ENCODE measurements at places on chromosomes 3 and 15. TPM values are rescaled to one million over a fixed set of nuclear protein-coding genes. Genes with fewer than 3 reads are reported as not detected.
A peak's percentile ranks its signal among the peaks of the same experiment; 100 is the strongest.

Gene XCR1
- total RNA-seq, result not detected

Gene CPNE4
- total RNA-seq, result 2.7 TPM

Gene BFSP2
- not detected for total RNA-seq

Gene FBXO40
- not detected for total RNA-seq

Gene FGD5
- 3.1 TPM for total RNA-seq

DNA sequence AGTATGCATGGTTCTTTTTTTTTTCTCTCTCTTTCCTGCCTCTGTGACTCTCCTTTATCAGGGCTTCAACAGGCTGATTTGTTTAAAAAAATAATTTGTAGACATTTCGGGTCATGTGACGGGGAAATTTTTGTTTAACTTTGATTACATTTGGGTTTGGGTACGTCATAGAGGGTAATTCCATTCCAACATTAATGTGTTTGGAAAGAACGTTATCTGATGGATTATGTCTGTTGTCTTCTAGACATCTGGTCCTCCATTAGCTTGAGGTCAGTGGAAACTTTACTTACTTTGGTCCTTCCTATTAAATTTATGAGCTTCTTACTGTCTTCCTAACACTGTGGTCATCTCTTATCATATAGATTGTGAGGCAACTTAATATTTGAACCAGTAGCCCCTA lies 80.9 kb downstream of the STT3B start:
- no peak for DNase-seq
- H3K36me3 ChIP-seq, result no peaks in the 10 kb centered on the region
- no peaks in the 10 kb centered on the region for H3K27me3 ChIP-seq
- no peak overlapping the region for H3K4me3 ChIP-seq

DNA sequence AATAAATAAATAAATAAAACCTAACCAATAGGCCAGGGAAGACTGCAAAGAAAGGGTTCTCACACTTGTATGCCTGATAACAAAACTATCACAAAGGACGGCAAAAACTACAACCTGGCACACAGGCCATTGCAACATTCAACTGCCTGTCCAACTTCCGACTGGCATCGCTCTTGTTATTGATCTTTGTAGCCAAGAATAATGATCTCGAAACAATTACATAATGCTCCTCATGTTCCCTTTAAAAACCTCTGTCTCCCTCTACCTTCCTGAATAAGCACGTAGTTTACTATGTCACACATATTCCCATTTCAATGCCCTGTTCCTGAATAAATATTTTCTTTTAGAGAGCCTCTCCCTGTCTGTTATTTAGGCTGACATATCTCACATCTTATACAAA lies 74.3 kb downstream of the B3GNT5 start:
- H3K4me1 ChIP-seq, result no peaks in the 10 kb centered on the region
- H3K4me3 ChIP-seq, result no peak overlapping the region
- H3K27me3 ChIP-seq, result no peaks in the 10 kb centered on the region

DNA sequence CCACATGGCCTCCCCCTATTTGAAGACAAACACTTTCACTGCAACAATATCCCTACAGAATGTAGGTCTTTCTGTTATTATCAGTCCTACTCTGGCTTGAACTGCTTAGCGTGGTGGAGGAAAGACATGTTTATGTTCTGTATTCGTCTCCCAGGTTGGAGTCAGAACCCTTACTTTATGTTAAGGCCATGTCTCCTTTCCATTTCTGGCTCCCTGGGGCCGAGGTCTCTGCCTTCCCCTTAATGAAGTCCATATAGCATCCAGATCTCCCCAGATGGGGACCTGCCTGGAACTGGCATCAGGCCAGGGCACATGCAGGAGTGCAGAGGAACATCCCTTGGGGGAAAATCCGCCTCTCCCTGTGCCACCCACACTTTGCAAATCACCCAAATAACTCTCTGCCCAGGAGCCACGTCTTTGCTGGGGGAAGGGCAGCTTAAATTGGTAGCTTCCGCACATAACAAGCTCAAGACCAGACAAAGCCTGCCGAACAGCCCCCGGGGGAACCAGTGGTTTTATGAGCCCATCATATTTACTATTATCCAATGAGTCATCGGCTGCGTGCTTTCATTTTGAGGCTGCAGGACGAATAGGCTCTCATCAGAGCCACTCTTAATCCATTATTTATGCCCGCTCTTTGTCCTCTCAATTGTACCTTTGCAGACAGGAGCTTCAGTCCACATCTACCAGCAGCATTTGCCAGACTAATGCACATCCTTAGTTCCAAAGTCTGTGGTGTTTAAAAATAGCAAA lies 237.0 kb downstream of the UACA start:
- H3K27me3 ChIP-seq, result peaks cover 3% of the 10 kb centered on the region
- peak overlapping the region; percentile 50 for H3K4me3 ChIP-seq
- DNase-seq, result peak; percentile 72
- peaks cover 46% of the 10 kb centered on the region for H3K4me1 ChIP-seq

DNA sequence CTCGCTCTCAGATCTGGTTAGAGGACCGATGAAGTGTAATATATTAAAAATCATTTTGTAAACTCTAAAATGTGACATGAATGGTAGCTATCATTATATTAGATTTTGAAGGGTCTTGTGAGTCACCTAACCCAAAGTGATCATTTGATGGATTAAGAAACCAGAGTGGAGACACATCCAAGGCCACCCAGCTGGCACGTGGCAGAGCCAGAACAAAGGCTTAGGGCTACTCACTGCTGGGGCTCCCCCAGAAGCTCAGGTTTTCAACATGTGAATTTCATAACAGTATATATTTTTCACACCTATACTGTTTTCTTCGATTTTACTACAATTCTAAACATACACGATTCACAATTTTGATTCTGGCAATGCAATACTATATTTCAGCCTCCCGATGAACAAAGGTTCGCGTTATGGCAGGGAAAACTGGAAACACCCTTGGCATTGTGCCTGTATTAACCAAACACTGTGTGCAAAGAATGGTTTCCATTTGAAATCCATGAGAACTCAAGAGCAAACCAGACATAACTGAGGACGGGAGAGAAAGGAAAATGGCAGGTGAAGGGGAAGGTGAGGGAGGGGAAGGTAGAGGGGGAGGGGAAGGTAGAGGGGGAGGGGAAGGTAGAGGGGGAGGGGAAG lies 88.9 kb downstream of the ADAMTS17 start:
- H3K36me3 ChIP-seq, result peaks cover 4% of the 10 kb centered on the region
- DNase-seq, result no peak
- H3K4me3 ChIP-seq, result no peak overlapping the region
- no peaks in the 10 kb centered on the region for H3K27me3 ChIP-seq

- H3K36me3 ChIP-seq, result no peaks in the 10 kb centered on the region
- H3K4me1 ChIP-seq, result peaks cover 28% of the 10 kb centered on the region
- peak overlapping the region; percentile 47 for H3K4me3 ChIP-seq
- H3K27me3 ChIP-seq, result peaks cover 10% of the 10 kb centered on the region
- H3K27ac ChIP-seq, result peak overlapping the region; percentile 57
- DNase-seq, result peak; percentile 28
These were observed 233.6 kb upstream of the CTDSPL start for GRCh38 chr3:37627951-37628620.

DNA sequence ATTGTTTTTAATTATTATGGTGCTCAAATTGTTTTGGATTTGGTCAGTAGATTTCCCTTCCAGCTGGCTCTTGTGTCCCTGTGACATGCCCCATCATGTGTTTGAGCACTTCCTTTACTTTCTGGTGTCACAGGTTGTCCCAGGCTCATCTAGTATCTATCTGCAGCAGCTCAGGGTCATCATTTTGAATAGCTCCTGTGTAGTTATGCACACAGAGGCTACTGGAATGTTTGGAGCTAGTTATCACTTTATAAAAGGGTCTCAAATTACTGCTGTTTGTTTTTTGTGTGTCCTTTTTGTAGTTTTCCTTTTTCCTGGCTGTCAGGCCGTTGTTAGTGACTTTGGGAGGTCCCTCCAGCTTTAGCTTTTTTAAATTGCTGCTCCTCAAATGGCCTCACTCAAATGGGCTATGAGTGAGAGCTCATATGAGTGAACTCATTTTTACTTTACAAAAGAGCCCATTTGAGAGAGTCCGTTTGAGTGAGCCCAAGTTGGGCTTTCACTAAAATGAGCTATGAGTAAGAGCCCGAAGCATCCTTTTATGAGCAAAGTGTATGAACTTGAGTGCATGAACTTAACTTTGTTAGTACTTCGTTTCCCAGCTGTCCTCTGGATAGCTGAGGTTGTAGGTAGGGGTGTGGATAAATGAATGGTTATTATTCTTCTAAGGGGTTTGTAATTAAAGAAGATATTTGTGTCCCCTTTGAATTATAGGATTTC lies 43.8 kb downstream of the SQOR start:
- DNase-seq, result no peak
- H3K27ac ChIP-seq, result no peak overlapping the region
- H3K4me3 ChIP-seq, result no peak overlapping the region
- no peaks in the 10 kb centered on the region for H3K4me1 ChIP-seq
- H3K27me3 ChIP-seq, result peaks cover 3% of the 10 kb centered on the region
- no peaks in the 10 kb centered on the region for H3K36me3 ChIP-seq

- H3K4me3 ChIP-seq, result no peak overlapping the region
- peaks cover 4% of the 10 kb centered on the region for H3K4me1 ChIP-seq
- H3K27ac ChIP-seq, result no peak overlapping the region
These were observed 15.1 kb downstream of the GMNC start for GRCh38 chr3:190847436-190847835.

DNA sequence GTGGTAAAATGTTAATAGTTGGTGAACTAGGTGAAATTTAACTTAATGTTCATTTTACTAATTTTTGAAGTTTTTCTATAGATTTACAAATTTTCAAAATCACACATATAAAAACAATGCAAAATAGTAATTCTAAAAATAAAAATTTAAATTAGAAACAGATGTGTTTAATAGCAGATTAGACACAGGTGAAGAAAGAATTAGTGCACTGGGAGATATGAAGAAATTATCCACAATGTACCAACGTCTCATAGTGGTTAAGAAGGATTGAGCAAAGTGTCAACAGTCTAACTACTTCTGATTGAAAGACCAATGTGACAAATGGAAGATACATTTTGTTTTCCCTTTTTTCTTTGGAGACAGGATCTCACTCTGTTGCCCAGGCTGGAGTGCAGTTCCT lies 26.5 kb downstream of the SPG11 start:
- peaks cover 2% of the 10 kb centered on the region for H3K27me3 ChIP-seq
- H3K4me1 ChIP-seq, result no peaks in the 10 kb centered on the region
- H3K27ac ChIP-seq, result no peak overlapping the region
- H3K36me3 ChIP-seq, result no peaks in the 10 kb centered on the region

- peaks cover 42% of the 10 kb centered on the region for H3K4me1 ChIP-seq
- no peak for DNase-seq
- H3K27ac ChIP-seq, result peak overlapping the region; percentile 10
- no peaks in the 10 kb centered on the region for H3K36me3 ChIP-seq
- H3K27me3 ChIP-seq, result peaks cover 6% of the 10 kb centered on the region
These were observed 151.3 kb downstream of the XXYLT1 start for GRCh38 chr3:195119461-195120266.
